ENCODE measurements at places on chromosomes 7 and 10.

DNA sequence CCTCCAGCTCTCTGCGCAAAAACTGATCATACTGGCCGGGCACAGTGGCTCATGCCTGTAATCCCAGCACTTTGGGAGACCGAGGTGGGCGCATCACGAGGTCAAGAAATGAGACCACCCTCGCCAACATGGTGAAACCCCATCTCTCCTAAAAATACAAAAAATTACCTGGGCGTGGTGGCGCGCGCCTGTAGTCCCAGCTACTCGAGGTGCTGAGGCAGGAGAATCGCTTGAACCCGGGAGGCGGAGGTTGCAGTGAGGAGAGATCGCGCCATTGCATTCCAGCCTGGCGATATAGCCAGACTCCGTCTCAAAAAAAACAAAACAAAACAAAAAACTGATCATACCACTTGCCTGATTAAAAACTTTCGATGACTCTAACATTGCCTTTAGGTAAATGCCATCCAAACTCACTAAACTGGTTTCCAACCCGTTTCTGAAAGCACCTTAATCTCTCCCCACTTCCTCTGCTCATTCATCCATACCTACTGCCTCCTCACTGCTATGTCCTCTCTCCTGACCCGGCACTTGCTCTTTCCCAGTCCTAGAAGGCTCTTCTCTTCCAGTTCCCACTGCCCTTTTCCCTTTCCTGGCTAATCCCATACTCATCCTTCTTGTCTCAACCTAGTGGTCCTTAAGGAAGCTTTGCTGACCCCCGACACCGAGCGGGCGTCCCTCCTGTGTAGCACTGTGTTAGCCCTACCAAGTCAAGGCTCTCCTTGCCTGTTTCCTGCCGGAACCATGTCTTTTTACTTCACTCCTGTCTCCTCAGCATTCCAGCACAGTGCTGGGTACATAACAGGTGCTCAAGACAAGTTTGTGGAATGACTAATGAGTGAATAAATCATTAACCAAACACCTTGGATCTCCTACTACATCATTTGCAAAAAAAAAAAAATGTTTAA is 686 bp upstream of the MIOS start:
- no peak for DNase-seq
- no peak overlapping the region for H3K27ac ChIP-seq
- peaks cover 32% of the 10 kb centered on the region for H3K4me1 ChIP-seq
- peaks cover 30% of the 10 kb centered on the region for H3K36me3 ChIP-seq
- H3K4me3 ChIP-seq = no peak overlapping the region
- no peaks in the 10 kb centered on the region for H3K27me3 ChIP-seq

DNA sequence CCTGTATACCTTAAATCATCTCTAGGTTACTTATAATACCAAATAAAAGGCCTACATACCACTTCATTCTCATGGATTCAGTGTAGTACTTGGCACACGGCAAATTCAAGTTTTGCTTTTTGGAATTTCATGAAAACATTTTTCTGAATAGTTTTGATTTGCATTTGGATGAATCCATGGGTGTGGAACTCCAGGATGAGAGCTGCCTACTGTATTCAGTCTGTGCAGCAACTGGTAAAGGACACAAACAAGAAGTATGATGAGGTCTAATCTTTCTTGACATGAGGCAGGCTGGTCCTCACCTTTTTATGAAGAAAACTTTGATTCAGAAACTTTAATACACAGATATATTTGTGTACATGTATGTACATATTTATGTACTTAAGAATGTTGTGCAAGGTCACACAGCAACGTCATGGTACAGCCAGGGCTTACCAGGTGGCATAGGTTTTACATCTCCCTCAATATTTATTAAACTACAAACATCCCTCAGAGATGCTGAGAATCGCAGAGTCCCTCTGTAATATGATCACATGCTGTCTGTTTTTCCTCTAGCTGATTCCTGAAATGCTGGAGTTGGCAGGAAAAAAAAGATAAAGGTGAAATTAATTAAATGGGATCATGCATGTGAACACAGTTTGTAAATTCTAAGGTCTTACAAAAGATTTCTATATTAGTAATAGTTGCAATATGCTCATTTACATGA is 239.6 kb downstream of the PRKG1 start:
- H3K36me3 ChIP-seq = no peaks in the 10 kb centered on the region
- H3K27ac ChIP-seq = no peak overlapping the region
- no peak for DNase-seq
- H3K4me1 ChIP-seq = peaks cover 10% of the 10 kb centered on the region
- H3K4me3 ChIP-seq = no peak overlapping the region

GRCh38 chr10:102613785-102614184 is 30.5 kb upstream of the TRIM8 start:
- H3K4me1 ChIP-seq = peaks cover 20% of the 10 kb centered on the region
- H3K36me3 ChIP-seq = peaks cover 10% of the 10 kb centered on the region
- no peak overlapping the region for H3K27ac ChIP-seq
- DNase-seq = no peak

DNA sequence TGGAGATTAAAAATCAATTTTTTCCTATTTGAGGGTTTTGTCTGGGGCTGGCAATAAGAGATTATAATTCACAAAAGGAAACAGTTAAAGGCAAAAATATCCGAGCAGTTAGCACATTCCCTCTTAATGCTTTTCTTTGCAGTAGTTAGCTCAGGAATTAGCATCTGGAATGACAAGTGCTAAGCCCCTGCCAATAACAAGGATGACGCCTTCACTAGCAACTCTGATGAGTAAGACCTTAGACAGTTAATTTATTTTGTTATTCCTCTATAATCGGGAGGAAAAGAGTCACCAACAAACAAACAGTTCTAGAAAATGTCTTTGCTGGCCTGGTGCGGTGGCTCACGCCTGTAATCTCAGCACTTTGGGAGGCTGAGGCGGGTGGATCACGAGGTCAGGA is 151.3 kb downstream of the TRIL start:
- H3K36me3 ChIP-seq = no peaks in the 10 kb centered on the region
- no peaks in the 10 kb centered on the region for H3K4me1 ChIP-seq
- DNase-seq = no peak
- H3K27ac ChIP-seq = no peak overlapping the region

DNA sequence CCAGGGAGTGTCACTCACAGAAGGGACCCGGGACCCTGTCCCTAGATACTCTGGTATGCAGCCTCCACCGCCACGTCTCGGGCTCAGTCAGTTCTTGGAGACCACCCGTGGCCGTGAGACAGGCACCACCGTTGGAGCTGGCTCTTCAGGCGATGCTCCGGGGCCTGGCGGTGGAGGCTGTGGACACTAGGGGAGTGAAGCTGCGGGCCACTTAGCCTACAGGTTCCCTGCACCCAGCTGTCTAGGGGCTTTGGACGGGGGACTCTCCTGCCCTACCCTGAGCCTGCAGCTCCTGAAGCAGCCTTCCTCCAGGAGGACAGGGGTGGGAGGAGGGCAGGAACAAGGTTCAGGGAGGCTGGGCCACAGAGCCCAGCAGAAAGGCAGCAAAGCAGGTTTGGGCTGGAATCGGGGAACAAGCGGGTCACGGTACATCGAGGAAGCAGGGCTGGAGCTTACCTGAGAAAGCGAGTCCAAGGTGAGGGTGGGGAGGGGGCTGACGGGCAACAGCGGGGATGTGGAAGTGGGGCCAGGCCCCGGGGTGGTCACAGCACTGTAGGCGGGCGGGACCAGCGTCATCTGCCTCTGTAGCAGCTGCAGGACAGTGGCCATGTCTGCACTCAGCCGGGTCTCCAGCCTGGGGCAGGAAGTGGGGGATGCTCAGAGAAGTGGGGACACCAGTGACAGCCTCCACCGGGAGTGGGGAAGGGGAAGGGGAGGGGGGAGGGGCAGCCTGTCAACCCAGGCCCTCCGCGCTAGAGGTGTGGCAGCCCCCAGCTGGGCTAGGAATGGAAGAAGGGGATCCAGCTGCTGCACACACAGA is 31.5 kb downstream of the KCNH2 start:
- no peak overlapping the region for H3K4me3 ChIP-seq
- H3K27ac ChIP-seq = no peak overlapping the region
- no peaks in the 10 kb centered on the region for H3K4me1 ChIP-seq
- H3K27me3 ChIP-seq = peaks cover 5% of the 10 kb centered on the region

DNA sequence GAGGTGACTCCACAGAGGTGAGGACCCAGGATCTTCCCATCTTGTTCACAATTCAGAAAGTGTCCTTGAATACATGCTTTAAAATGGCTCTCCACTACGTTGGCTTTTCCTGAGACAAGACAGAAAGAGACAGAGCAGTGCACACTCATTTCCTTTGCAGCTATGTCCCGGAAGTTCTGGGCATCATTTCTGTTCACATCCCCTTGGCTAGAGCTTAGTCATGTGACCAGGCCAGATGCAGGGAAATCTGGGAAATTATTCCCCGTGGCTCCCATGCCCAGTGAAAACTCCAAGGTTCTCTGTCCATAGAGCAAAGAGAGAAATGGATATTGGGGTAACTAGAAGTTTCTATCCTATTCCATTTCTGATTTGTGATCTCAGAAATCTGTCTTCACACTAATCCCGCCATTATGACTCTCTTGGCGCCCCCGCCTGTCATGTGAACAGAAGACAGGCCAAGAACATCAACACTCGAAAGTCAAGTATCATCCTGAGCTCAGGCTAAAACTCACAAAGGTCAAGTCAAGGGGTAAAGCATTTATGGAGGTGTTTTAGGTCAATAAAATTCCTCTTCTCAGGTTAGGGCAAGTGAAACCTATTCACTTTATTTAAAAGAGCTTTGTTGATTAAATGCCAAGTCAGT is 251.4 kb upstream of the HABP2 start:
- H3K27me3 ChIP-seq = no peaks in the 10 kb centered on the region
- no peak overlapping the region for H3K27ac ChIP-seq
- peaks cover 30% of the 10 kb centered on the region for H3K4me1 ChIP-seq
- DNase-seq = no peak
- no peak overlapping the region for H3K4me3 ChIP-seq

GRCh38 chr10:22927661-22928403 is at the start of gene ARMC3:
TSS of gene ARMC3 (plus strand) at chr10:22928053. CDS start at chr10:22931997, 3,944 bp downstream.
- H3K27ac ChIP-seq = no peak within 1 kb of the TSS
- no peak within 1 kb of the TSS for H3K4me3 ChIP-seq
- peak; percentile 87 for DNase-seq
- H3K36me3 ChIP-seq = no peaks in the 10 kb centered on the region

GRCh38 chr7:147809786-147810185 is 780.8 kb upstream of the C7orf33 start:
- H3K4me1 ChIP-seq = no peaks in the 10 kb centered on the region
- H3K36me3 ChIP-seq = no peaks in the 10 kb centered on the region
- no peak overlapping the region for H3K4me3 ChIP-seq
- no peak for DNase-seq
- H3K27ac ChIP-seq = no peak overlapping the region

DNA sequence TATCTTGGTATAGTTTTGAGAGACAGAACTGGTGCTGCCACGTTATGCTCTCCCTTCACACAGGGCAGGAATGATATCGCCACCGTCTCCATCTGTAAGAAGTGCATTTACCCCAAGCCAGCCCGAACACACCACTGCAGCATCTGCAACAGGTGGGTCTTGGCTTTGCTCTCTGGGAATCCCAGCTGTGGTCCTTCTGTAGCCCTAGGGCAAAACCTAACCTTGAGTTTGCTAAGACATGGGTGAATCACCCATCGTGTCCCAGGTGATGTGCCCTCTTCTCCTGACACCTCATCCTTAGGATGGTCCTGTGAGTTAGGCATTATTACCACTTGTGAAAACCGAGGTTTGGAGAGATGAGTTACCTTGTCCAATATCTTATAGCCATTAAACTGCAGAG is 6.4 kb downstream of the ZDHHC16 start:
- no peaks in the 10 kb centered on the region for H3K27me3 ChIP-seq
- peaks cover 12% of the 10 kb centered on the region for H3K36me3 ChIP-seq
- no peak overlapping the region for H3K27ac ChIP-seq
- peaks cover 16% of the 10 kb centered on the region for H3K4me1 ChIP-seq
- H3K4me3 ChIP-seq = no peak overlapping the region

DNA sequence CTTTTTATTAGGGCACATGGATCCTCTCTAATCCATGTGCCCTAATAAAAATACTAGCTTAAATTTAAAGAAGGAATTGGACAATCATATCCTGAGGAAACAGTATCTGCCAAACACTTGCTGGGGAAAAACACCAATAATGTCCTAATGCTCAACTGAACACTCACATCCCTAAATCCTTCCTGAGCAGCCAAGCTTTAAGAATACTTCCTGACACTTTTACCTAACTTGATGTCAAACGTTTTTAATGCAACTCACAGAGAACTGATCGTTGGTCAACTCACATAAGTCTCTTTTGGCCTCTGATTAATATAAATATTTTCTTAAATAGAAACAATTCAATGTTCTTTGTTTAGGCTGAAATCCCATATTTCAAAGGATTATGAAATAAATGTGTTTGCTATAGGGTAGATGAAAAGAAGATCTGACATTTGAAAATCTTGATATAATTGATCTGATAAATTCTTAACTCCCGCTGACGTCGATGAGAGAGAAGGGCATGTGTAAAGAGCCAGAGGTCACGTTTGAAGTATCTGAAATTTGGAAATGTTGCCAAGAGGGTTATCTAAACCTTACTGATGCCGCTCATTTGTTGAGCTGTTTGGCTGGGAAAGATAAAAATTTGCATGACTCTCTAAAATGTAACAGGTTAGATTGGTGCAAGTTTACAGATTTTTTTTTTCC is 122.8 kb upstream of the RHOBTB1 start:
- peaks cover 16% of the 10 kb centered on the region for H3K27me3 ChIP-seq
- no peak for DNase-seq

DNA sequence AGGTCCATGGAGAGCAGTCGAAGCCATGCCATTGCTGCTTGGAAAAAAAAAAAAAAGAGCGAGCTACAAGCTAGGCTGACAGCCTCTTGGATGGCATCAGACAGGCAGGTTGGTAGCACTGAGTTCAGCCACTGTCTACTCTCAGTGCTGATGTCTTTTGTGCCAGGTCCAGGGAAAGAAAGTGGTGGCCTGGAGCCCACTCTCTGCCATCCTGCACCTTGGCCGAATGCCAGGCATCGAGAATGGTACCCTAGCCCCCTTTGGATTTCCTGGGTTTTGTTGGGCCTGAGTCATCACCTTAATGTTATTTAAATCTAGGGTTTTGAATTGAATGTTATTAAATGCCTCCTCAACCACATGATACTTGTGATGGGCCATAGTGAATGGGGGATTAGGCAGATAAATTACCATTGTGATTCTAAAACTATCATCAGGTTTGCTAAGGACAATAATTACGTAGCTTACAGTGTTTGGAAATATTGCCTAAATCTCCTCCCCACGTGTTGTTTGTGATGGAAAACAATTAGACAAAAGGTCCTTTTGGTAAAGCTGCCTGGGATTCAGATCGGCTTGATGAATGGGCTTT is 195.7 kb upstream of the GPR26 start:
- H3K4me1 ChIP-seq = peaks cover 3% of the 10 kb centered on the region
- no peaks in the 10 kb centered on the region for H3K36me3 ChIP-seq
- no peak overlapping the region for H3K27ac ChIP-seq
- DNase-seq = no peak
- H3K27me3 ChIP-seq = peaks cover 7% of the 10 kb centered on the region
- H3K4me3 ChIP-seq = no peak overlapping the region
